ENCODE measurements at places on chromosomes 4 and X. TPM values are rescaled to one million over a fixed set of nuclear protein-coding genes. Genes with fewer than 3 reads are reported as not detected.

Gene SFRP2
- total RNA-seq = 0.54 TPM

- DNase-seq = no peak
These were observed 395.8 kb upstream of the GALNT7 start for GRCh38 chr4:172772781-172773180.

Gene CTAG1B
- not detected for total RNA-seq

GRCh38 chrX:12770440-12770839 is 20.8 kb upstream of the PRPS2 start:
- DNase-seq = no peak

Gene BANK1
- 1.1 TPM for total RNA-seq

Data from right cardiac atrium (tissue), 5 donors.